DMS79 (cell line): ENCODE measurements at places on chromosomes 6 and 20.
A peak's percentile ranks its signal among the peaks of the same experiment; 100 is the strongest.

GRCh38 chr20:48774696-48775095, 53.1 kb downstream of the PREX1 start:
- no peak for DNase-seq

GRCh38 chr6:50834929-50835410, 16.3 kb downstream of the TFAP2B start:
- DNase-seq, result no peak

DNA sequence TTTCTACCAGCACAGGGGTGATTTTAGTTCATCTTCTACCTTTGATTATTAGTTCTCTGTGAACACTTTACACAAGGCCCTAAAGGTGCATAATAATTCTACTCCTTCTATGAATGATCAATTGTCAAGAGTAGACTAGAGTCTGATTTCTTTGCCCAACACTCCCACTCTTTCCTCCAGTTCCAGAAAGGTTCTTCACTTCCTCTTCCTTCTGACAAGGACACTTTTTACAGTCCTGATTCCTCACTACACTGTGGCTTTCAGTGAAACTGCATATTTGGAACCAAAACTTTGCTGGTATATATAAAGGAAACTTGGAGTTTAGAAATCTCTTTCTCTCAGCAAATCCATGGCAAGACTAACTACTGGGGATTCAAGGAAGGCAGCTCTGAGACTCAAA, 10.6 kb upstream of the RSPO3 start:
- DNase-seq, result no peak

GRCh38 chr6:145529582-145529981, 205.7 kb downstream of the EPM2A start:
- DNase-seq, result no peak

DNA sequence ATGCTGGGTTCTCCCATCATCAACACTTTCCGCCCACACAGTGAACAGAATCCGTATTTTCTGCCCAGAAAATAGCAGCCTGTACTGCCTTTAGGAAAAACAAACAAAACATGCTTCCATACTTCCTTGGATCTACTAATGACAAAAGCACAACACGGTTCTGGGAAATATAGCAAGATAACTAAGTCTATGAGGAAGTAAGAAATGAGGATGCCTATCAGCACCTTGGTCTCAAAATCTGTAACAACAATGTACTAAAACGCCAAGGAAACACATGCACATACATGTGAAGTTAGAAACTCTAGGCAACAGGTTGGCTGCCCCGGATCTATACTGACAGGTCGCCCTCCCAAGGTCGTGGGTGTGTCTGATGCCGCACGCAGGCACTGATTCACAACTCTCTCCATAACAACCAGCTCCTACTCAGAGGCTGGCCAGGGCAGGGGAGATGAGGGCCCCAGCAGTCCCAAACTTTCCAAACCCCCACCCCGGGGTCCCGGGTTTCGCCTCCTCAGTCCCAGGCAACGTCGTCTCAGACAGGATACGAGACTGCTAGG, 710 bp downstream of the BTBD9 start:
- DNase-seq, result peak; percentile 33

- DNase-seq, result no peak
Measured at GRCh38 chr6:144583614-144583954, 298.4 kb downstream of the UTRN start.

- DNase-seq, result no peak
Measured at GRCh38 chr6:121093928-121094327, 240.4 kb downstream of the TBC1D32 start.

- no peak for DNase-seq
Measured at GRCh38 chr6:169839493-169839892, 88.1 kb downstream of the ERMARD start.

- DNase-seq, result no peak
Measured at GRCh38 chr6:79922018-79922417, 25.3 kb downstream of the ELOVL4 start.

GRCh38 chr20:58054780-58055373, 173.6 kb downstream of the ANKRD60 start:
- no peak for DNase-seq

DNA sequence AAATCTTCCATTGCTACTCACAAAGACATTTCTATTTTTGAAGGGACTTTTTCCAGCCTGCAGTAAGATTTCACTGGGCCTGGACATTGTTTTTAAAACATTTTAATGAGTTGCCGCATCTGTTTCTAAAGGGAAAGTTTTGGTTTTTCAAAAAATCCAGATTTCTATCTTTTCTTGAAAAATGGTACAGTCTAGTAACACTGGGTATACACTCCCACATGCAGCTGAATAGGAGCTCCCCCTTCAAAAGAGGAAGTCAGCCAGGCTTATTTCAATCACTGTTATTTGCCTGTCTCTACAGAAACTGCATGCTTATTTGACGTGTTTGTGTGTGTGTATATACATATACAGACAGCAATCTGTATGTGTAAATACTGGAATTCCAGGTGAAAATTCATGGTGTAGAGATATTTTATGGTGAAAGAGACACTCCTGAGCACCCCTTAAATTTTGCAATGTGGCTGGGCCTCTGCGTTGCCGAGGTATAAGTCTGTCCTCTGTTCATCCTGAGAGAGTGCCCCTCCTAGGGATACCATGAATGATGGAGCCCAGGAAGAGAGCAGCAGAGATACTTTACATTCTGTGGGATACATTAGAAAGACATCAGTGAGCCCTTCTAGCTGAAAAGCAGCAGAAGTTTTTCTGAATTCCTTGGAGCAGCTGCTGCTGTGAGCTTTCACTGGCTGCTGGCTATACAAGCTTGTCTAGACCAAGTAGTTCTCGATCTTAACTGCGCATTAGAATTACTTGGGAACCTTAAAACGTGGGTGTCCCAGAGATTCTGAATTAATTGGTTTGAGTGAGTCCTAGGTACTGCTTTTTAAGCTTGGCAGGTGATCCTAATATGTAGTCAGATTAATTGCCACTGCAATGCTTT, 12.0 kb upstream of the ABRACL start:
- DNase-seq, result no peak

DNA sequence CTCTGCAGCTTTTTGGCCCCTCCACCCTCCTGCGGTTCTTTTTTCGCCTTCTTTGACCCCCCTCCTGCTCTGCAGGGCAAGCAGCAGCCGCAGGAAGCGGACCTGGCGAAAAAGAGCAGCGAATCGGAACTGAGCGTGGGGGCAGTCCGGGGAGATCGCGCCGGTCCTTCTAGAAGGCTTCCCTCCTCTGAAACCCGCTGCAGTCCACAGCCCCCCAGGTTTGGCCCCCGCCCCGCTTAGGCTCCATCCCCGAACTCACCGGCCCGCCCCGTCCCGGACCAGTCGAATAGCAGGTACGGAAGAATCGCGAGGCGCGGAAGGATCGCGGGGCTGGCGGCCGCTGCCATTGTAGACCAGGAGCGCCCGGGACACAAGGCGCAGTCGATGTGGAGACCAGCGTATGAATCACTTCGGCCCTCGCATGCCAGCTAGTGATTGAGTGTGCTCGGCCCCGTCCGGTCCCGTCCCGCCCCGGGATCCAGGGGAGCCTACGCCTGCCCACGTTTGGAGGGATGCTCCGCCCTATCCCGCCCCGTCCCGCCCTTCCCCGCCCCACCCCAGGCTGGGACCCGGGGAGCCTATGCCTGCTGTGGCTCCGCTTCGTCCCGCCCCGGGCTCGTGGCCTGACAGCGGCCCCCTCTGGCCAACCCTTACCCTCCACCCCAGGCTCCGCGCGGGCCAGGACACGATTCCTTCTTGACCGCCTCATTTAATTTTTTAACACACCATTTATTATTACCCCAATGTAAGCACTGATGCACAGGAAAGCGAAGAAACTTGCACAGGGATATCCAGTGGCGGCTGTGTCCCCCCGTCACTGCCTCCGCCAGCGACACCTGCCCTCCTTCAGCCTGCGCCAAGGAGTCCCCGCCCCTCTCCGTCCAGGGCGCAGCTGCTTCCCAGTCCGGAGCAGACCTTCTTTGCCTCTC, at the start of gene ULBP3:
Gene ULBP3 (minus strand): TSS at position 402 of the 929 bp plus-strand sequence. CDS start 55 bp downstream, at position 347.
- peak; percentile 47 for DNase-seq

DNA sequence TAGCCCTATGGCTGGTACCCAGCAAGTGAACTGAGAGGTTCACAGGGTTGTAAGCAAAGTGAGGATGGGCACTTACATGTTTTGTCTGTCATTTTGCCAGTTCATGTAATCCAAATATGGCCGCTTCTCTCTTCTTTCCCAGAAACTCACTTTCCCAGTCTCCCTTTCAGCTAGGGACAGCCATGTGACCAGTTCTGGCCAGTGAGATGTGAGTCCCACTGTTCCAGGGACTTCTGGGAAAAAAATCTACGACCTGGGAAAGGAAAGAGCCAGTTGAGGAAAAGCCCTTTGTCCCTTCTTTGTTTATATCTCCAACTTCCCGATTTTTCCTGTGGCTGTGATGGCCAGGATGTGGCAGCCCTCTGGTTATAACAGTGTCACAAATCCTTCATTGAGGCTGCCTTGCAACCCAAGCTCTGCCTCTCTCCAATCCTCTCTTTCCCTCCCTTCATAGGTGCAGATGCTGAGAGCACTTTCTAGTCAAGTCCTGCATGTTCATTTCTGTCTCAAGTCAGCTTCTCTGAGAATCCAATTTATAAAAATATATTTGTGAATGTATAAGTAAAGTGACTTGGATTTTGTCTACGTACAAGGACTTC, 148.6 kb upstream of the ZFP64 start:
- DNase-seq, result no peak

- DNase-seq, result peak; percentile 39
Measured at GRCh38 chr6:33761922-33762629, 15.4 kb upstream of the IP6K3 start.

DNA sequence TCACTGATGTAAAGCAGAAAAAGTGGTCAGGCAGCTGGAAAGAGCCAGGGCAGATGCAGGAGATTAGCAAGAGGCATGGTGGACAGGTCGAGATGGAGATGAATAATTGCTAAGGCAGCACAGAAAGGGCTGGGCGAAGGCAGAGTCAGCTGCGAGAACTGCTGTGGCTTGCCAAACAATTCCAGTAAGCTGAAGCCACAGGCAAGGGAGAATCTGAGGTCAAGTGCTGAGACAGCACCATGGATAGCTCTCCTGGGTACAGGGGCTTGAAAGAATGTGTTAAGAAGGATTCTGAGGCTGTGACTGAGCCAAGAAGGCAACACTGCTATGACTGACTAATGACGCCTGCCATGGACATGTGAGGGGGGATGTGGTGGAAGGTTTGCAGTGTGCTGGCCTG, 220.8 kb upstream of the FOXA2 start:
- no peak for DNase-seq

GRCh38 chr20:38842558-38842981, 37.1 kb downstream of the PPP1R16B start:
- no peak for DNase-seq
